Stomach (tissue), 19 donors: ENCODE measurements at places on chromosomes 1 and 21. TPM values are rescaled to one million over a fixed set of nuclear protein-coding genes. Genes with fewer than 3 reads are reported as not detected.
A peak's percentile ranks its signal among the peaks of the same experiment; 100 is the strongest.

DNA sequence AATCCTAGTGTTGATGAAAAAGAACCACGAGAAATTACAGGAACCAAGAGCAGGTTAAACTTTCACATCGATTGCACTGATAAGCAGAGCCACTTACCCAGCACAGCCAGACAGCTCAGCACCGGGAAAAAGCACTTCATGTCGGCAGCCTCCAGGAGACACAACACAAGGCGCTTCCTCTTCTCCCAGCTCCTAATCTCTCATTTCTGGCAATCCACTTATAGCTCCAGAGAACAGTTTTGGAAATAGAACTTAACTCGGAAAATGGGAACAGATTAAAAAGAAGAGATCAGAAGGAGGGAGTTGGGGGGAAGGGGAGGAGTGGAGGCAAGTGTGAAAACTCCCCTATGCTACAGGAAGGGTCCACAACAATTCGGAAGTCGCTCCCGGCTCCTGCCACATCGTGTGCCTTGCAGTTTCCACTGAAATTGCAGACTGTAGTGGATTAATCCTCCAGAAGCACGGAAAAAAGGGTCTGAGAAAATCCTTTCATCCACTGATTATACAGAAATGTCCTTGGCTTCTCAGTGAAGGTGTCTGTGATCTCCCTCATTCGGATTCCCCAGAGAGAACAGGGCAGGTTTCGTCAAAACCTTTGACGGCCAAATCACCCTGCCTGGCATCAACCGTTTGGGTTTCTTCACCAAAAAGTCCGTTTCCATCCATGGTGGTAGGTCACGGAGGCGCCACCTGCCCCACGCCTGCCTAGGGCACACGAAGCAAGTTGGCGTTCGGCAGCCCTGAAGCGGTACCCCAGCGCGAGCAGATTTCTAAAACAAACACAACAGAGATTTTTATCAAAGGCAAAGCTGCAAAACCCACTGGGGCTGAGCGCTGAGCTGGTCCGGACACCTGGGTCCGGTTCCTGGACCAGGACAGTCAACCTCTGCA is 1.1 kb downstream of the IGSF3 start:
- H3K4me1 ChIP-seq, result peaks cover 22% of the 10 kb centered on the region
- H3K27me3 ChIP-seq, result peaks cover 31% of the 10 kb centered on the region
- no peaks in the 10 kb centered on the region for H3K36me3 ChIP-seq
- peak overlapping the region; percentile 68 for H3K4me3 ChIP-seq
- peak; percentile 32 for DNase-seq

DNA sequence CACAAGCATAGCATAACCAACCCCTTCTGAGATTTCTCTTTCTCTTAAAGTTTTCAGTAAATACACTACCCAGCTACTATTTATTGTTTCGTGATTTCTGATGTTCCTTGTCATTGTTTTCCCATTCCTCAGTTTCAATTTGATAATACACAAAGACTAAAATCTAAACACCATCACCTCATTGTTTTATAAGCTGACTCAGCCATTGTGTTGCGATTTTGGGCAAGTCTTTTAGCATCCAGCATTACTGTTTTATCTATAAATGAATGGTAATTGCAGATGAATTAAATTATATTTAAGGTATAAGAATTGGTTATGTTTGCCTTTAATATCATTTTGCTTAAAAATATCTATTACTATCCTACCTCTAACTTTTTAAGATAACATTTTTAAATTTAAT is 1308.5 kb downstream of the PLA2G4A start:
- H3K27ac ChIP-seq, result no peak overlapping the region
- no peak for DNase-seq
- H3K4me3 ChIP-seq, result no peak overlapping the region
- no peaks in the 10 kb centered on the region for H3K4me1 ChIP-seq

GRCh38 chr1:204203206-204203767 is 7.0 kb upstream of the KISS1 start:
- no peaks in the 10 kb centered on the region for H3K36me3 ChIP-seq
- no peak overlapping the region for H3K27ac ChIP-seq
- no peaks in the 10 kb centered on the region for H3K27me3 ChIP-seq

DNA sequence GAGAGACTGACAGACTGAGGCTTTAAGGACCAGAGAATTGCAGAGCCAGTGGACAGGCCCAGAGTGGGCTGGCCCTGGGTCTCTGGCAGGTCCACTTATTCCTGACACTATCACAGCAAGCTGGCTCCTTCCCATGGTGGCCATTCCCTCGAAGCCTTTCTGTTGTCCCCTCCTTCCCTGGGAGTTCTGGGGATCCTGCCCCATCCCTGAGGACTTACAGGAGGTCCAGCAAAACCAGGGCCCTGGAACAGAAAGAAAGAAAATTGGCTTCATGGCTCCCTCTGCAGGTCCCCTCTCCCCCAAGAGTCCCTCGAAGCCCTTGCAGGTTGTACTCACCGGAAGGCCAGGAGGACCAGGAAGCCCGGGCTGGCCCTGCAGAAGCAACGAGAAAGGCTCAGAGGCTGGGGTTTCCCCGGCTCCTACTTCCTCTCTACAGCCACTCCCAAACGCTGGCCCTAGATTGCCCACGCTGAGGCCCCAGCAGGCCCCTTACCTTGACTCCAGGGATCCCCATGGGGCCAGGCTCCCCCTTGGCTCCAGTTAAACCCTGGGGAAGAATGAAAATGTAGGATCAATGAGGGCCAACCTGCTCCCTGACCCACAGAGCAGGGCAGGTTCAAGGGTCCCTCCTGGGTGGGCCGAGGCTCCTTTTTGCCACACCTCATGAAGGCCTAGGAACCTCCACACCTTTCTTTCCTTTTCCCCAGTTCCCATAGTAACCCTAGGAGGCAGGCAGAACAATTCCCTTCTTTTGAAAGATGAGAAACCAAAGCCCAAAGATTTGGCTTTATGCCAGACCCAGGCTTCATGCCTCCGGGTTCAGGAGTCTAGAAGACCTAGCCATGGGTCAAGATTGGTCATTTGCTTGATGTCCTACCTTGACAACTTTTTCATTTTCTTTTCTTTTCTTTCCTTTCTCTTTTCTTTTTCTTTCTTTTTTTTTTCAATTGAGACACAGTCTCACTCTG is 4.6 kb downstream of the COL9A2 start:
- DNase-seq, result peak; percentile 81
- peaks cover 24% of the 10 kb centered on the region for H3K4me1 ChIP-seq
- H3K36me3 ChIP-seq, result no peaks in the 10 kb centered on the region
- H3K27ac ChIP-seq, result no peak overlapping the region
- no peak overlapping the region for H3K4me3 ChIP-seq
- peaks cover 21% of the 10 kb centered on the region for H3K27me3 ChIP-seq

MLLT11 gene
- total RNA-seq, result 14.0 TPM

ERO1B gene
- total RNA-seq, result 57.1 TPM

GJA8 gene
- not detected for total RNA-seq

SYPL2 gene
- total RNA-seq, result not detected

- H3K27me3 ChIP-seq, result no peaks in the 10 kb centered on the region
- H3K27ac ChIP-seq, result no peak overlapping the region
- peaks cover 8% of the 10 kb centered on the region for H3K4me1 ChIP-seq
- no peak for DNase-seq
Measured at GRCh38 chr1:234433563-234434285, 45.3 kb downstream of the TARBP1 start.

DNA sequence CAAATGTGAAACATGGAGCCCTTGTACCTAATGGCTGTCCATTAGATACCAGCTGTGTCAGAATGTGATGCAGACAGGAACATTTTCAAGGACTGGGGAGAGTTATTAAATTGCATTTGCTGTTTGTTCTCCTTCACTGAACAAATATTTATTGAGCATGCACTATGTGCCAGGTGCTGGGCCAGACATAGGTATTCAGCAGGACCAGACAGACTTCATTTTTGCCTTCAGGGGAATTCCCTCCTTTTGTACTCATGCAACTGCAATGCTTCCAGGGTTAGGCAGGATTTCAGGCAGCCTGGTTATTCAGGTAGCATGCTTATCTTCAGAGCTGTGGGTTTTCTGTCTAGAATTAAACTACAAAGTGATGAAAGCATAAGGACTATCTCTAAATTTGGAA is 64.2 kb upstream of the SMYD2 start:
- peaks cover 22% of the 10 kb centered on the region for H3K27me3 ChIP-seq
- H3K36me3 ChIP-seq, result no peaks in the 10 kb centered on the region
- peaks cover 5% of the 10 kb centered on the region for H3K4me1 ChIP-seq
- no peak overlapping the region for H3K27ac ChIP-seq
- no peak overlapping the region for H3K4me3 ChIP-seq
- DNase-seq, result peak; percentile 50

DNA sequence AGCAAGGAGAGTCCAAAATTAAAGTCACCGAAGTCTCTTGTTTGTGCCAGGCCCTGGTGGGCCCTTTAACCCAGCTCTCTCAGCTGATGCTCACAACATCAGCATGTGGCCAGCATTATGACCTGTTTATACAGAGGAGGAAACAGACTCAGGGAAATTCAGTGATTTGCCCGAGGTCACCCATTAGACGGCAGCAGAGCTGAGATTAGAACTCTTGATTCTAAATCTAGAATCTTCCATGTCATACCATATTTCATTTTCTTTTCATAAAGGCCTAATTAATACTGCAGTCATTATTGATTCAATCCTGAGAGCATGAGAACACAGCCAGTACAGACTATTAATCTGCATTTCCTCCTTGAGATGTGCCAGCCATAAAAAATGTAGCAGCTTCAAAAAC is 63.7 kb downstream of the KCNN3 start:
- no peak overlapping the region for H3K27ac ChIP-seq
- H3K27me3 ChIP-seq, result no peaks in the 10 kb centered on the region
- no peak for DNase-seq
- H3K4me3 ChIP-seq, result no peak overlapping the region
- H3K36me3 ChIP-seq, result no peaks in the 10 kb centered on the region

DNA sequence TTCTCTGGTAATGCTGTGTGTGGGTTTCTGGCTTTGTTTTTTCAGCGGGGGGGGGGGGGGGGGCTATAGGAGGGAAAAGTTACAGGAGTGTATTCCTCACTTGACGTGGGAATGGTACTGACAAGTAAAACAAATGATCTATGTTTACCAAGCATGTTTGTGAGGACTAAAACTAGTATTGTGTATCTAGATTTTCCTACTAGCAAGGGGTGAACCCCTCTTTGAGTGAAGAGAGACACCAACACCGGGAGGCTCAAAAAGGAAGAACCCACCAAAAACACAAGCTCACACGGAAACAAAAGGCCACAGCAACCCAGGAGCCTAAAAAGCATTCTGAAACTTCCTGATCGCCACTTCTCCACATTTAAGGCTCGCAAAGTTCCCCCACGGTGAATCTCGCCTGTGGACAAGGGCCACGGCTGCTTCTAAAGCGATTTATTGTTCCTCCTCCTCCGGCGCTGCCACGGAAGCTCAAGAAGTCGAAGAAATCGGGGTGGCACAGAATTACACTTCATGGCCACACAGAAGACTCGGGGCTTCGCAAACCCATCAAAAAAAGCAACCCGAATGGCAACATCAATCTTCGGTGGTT is 703 bp downstream of the PUM1 start:
- H3K27me3 ChIP-seq, result no peaks in the 10 kb centered on the region
- H3K27ac ChIP-seq, result peak overlapping the region; percentile 96
- no peaks in the 10 kb centered on the region for H3K36me3 ChIP-seq

DNA sequence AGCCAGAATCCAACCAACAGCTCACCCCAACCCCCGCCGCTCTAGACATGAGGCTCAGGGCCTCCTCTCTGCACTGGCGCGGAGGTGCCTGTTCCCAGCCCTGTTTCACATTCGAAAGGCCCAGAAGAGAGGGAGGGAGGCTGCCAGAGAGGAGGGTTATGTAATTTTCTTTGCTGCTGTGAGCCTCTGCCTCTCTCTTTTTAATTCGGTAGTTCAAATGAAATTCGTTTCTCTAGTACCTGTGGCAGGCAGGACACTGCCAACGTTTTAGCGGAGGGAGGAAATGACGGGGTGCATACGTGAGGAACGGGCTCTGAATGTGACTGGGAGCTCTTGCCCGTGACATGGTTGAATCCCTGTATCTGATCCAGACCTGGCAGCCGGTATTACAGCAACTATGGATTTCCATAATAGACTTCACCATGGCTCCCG is 9.4 kb downstream of the PRDM16 start:
- peak overlapping the region; percentile 74 for H3K27ac ChIP-seq
- H3K27me3 ChIP-seq, result peaks cover 7% of the 10 kb centered on the region
- H3K4me1 ChIP-seq, result peaks cover 69% of the 10 kb centered on the region
- H3K36me3 ChIP-seq, result no peaks in the 10 kb centered on the region
- H3K4me3 ChIP-seq, result peak overlapping the region; percentile 6

GRCh38 chr1:40309374-40310128 is 7.5 kb downstream of the COL9A2 start:
- peaks cover 19% of the 10 kb centered on the region for H3K4me1 ChIP-seq
- no peak overlapping the region for H3K27ac ChIP-seq
- H3K4me3 ChIP-seq, result no peak overlapping the region
- H3K36me3 ChIP-seq, result no peaks in the 10 kb centered on the region

LIPI gene
- not detected for total RNA-seq

- DNase-seq, result no peak
- H3K4me3 ChIP-seq, result no peak overlapping the region
- H3K27me3 ChIP-seq, result no peaks in the 10 kb centered on the region
Measured at GRCh38 chr1:150557065-150557600, 7.9 kb downstream of the ADAMTSL4 start.

DNA sequence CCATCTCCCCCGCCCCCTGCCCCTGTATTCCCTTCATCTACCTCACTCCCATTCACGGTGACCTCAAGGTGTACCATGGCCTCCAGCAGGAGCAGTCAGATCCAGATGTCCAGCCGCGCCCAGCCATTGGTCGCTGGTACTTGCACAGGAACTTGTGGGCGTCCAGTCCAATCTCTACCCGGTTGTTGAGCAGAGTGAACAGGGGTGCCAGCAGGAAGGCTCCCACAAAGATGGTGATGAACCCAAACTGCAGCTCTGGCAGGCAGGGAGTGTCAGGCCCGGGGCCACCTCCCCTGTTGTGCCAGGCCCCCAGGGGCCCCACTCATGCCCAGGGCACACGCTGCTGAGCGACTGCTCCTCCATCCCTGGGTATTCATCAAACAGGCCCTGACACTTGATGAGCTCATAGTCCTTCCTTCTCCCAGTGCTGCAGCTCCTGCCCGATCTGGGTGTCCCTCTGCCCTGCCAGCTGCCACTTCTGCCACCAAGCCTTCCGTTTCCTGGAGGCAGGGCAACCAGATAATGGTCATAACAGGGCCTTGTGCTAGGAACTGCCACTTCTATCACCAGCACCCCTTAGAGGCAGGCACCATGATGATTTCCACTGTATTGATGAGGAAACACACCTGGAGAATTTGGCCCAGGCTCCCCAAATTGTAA is 5.7 kb upstream of the ARHGEF19 start:
- H3K27ac ChIP-seq, result peak overlapping the region; percentile 87
- DNase-seq, result no peak
- H3K4me3 ChIP-seq, result peak overlapping the region; percentile 51
- peaks cover 30% of the 10 kb centered on the region for H3K4me1 ChIP-seq

GRCh38 chr1:50112193-50112592 is 3.5 kb downstream of the ELAVL4 start:
- peaks cover 14% of the 10 kb centered on the region for H3K4me1 ChIP-seq
- H3K27ac ChIP-seq, result no peak overlapping the region
- H3K4me3 ChIP-seq, result no peak overlapping the region

DNA sequence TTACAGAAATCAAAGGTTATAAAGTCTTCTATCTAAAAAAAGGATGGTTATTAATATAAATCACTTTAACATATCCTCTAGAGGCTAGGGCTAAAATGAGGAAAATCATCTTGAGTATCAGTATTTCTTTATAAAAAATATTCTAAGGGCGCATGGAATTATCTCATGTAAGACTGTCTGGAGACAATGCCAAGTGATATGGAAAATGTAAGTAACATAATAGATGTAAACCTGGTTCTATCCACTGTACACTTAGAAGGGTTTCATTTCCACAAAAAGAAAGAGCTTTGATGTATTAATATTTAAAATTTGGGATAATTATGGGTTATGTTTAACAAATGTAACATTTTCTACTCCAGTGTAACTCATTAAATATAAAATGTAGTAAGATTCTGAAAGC is 95.9 kb upstream of the DPH5 start:
- no peak overlapping the region for H3K27ac ChIP-seq
- no peaks in the 10 kb centered on the region for H3K36me3 ChIP-seq
- H3K4me3 ChIP-seq, result no peak overlapping the region
- H3K27me3 ChIP-seq, result no peaks in the 10 kb centered on the region
- no peaks in the 10 kb centered on the region for H3K4me1 ChIP-seq
- DNase-seq, result no peak
